A673 (cell line): ENCODE measurements at places on chromosomes 1 and 21. TPM values are rescaled to one million over a fixed set of nuclear protein-coding genes. Genes with fewer than 3 reads are reported as not detected.

Gene ANGPTL3
- not detected in 2 replicates for total RNA-seq

Gene GPR25
- total RNA-seq = not detected in 2 replicates

Gene ATAD3C
- total RNA-seq = 0.22 and 0.39 TPM in 2 replicates

DNA sequence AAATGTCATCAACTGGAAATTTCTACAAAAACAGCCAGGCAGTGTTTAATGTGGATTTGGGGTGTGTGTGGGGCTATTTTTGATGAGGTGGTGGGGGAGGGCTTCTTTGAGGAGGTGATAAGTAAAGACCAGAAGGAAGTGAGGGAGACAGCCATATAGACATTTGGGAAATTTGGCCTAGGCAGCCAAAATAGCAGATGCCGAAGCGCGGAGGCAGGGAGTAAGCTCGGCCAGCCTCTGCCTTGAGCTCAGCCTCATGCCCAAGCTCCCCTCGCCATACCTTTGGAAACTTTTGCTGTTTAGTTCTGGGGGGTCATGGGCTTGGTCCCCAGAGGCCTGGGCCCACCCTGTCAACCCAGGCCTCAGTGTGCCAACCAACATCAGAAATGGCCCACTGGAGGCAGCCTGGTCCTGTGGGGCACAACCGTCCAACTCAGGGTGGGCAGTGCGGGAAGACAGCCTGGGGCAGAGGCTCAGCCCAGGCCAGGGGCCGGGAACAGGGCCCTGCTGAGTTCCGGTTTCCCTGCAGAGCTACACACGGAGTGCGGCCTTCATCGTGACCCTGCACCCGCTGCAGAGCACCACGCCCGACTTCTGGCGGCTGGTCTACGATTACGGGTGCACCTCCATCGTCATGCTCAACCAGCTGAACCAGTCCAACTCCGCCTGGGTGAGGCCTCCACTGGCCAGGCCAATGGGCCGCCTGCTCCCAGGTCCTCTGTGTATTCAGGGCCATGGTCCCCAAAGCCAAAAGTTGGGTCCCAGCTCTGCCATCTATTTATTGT, 84.0 kb downstream of the PTPRU start:
- H3K36me3 ChIP-seq = no peaks in the 10 kb centered on the region
- H3K27me3 ChIP-seq = no peaks in the 10 kb centered on the region
- no peak overlapping the region for H3K27ac ChIP-seq
- no peak overlapping the region for H3K4me3 ChIP-seq
- no peak for DNase-seq

DNA sequence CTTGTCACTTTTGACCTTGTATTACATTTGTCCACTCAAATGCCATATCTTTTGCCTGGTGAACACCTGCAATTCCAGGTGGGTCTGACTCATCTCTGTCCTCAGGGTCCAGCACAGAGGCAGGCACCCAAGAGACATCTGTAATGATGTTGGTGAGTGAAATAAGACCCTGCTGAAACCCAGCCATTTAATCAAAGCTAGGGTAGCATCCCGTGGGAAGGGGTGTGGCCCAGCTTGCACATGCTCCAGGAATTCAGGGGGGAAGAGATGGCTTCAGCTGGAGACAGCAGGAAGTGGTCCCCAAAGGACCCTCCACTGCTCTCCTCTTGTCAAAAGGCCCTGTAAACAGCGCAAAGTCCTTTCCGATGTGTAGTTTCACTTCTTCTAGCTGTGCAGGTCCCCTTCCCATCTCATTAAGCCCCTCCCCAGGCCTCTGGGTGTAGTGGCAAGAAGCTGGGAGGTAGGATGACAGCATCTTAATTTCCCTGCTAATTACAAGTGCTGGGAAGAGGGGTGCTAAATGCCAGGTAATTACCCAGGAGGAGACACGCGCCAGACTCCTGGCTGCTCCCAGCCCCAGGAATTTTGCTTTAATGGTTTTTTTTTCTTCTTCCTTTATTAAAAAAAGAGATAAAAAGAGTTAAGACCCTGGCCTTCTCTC, 54.4 kb upstream of the TRABD2B start:
- H3K27ac ChIP-seq = no peak overlapping the region
- no peaks in the 10 kb centered on the region for H3K36me3 ChIP-seq
- peaks cover 34% of the 10 kb centered on the region for H3K27me3 ChIP-seq
- peak; percentile 21 for DNase-seq
- H3K4me3 ChIP-seq = no peak overlapping the region

DNA sequence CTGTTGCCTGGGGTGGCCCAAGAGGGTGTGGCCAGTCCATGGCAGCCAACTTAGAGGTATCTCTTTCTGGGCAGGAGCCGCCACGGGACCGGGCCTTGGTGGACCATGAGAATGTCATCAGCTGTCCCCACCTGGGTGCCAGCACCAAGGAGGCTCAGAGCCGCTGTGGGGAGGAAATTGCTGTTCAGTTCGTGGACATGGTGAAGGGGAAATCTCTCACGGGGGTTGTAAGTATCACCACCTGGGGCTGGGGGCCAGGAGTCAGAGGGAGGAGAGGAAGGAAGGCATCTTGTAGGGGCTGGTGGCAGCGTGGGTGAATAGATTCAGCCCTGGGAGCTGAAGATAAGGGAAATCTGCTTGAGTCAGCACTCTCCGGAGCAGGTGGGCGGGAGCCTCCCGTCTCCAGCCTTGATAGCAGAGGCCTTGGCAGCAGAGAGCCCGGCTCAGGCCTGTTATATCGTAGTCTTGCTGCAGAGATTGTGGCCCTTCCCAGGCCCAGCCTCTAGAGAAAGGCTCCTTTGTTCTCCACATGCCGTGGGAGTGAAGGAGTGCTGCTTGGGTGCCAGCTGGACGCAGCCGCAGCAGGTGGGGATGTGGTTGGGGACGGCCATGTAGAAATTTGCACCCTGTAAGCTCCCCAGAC, 25.4 kb downstream of the PHGDH start:
- H3K27me3 ChIP-seq = no peaks in the 10 kb centered on the region
- no peaks in the 10 kb centered on the region for H3K4me1 ChIP-seq
- no peak overlapping the region for H3K4me3 ChIP-seq
- DNase-seq = peak; percentile 32

GRCh38 chr21:33699277-33699676, 57.0 kb downstream of the ITSN1 start:
- DNase-seq = no peak
- no peak overlapping the region for H3K27ac ChIP-seq
- no peak overlapping the region for H3K4me3 ChIP-seq
- H3K27me3 ChIP-seq = no peaks in the 10 kb centered on the region

- peaks cover 6% of the 10 kb centered on the region for H3K4me1 ChIP-seq
- no peak overlapping the region for H3K4me3 ChIP-seq
- H3K27ac ChIP-seq = no peak overlapping the region
- no peak for DNase-seq
- no peaks in the 10 kb centered on the region for H3K27me3 ChIP-seq
- H3K36me3 ChIP-seq = no peaks in the 10 kb centered on the region
These were observed 93.4 kb downstream of the BCAR3 start for GRCh38 chr1:93588206-93588605.

GRCh38 chr1:64745181-64745985, 508 bp downstream of the RAVER2 start:
- H3K27me3 ChIP-seq = no peaks in the 10 kb centered on the region
- no peaks in the 10 kb centered on the region for H3K36me3 ChIP-seq
- peaks cover 30% of the 10 kb centered on the region for H3K4me1 ChIP-seq
- peak; percentile 77 for DNase-seq

- no peak overlapping the region for H3K4me3 ChIP-seq
- H3K27ac ChIP-seq = no peak overlapping the region
- peaks cover 7% of the 10 kb centered on the region for H3K36me3 ChIP-seq
- no peak for DNase-seq
- H3K27me3 ChIP-seq = no peaks in the 10 kb centered on the region
These were observed 26.1 kb downstream of the VPS13D start for GRCh38 chr1:12255913-12256312.

GRCh38 chr1:3063379-3064295, 5.4 kb upstream of the PRDM16 start:
- no peak overlapping the region for H3K4me3 ChIP-seq
- no peaks in the 10 kb centered on the region for H3K36me3 ChIP-seq
- DNase-seq = no peak

DNA sequence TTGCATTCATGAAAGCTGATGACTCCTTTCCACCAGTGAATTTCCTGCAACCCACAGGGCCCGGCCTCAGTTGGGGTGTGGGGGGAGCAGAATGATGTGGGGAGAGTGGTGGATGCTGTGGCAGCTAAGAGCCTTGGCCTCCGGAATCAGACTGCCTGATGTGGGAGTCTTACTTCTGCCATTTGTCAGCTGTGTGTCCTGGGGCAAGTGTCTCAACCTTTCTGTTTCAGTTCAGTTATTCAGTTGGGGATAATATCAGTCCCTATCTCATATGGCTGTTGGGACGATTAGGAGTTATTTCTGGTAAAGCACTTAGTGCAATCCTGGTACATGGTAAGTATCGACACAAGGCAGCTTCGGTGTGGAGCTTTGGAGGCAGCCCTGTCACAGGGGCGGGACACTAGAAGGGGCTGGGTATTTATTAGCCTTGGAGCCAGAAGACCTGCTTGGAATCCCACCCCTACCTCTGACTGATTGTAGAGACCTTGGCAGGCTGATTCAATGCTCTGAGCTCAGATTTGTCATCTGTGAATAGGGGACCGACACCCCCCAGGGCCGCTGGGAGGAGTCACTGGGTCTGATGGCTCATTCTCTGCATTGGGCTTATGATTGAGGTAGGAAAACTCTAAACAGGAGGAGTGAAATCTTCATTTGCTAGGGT, 19.6 kb downstream of the ARHGEF10L start:
- H3K27me3 ChIP-seq = no peaks in the 10 kb centered on the region
- no peak overlapping the region for H3K27ac ChIP-seq
- H3K4me3 ChIP-seq = no peak overlapping the region
- H3K36me3 ChIP-seq = no peaks in the 10 kb centered on the region
- no peaks in the 10 kb centered on the region for H3K4me1 ChIP-seq

DNA sequence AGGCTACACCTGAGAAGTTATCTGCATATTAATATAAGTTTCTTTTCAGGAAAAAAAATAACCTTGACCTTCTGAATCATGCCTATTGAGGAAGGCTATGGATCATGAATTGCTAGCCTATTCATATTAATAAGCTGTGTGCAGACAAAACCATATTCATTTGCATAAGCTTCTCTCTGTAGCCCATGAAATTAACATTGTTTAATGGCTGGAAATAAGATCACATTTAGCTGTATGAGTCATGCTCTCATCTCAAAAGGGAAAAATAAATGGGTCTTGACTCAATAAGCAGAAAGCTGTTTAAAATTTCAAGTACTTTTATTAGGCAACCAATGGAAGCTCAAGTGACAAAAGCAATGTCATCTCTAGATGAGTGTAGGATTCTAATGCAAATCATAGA, 330.0 kb upstream of the DEPDC1 start:
- DNase-seq = peak; percentile 46
- H3K36me3 ChIP-seq = no peaks in the 10 kb centered on the region
- H3K4me3 ChIP-seq = no peak overlapping the region
- H3K27me3 ChIP-seq = no peaks in the 10 kb centered on the region
- no peak overlapping the region for H3K27ac ChIP-seq

- no peak for DNase-seq
- no peaks in the 10 kb centered on the region for H3K27me3 ChIP-seq
- H3K4me1 ChIP-seq = peaks cover 32% of the 10 kb centered on the region
- H3K4me3 ChIP-seq = no peak overlapping the region
These were observed 37.4 kb upstream of the FAM131C start for GRCh38 chr1:16110884-16111283.

- H3K27me3 ChIP-seq = peaks cover 17% of the 10 kb centered on the region
- H3K4me3 ChIP-seq = no peak overlapping the region
- no peak for DNase-seq
- H3K36me3 ChIP-seq = no peaks in the 10 kb centered on the region
- no peak overlapping the region for H3K27ac ChIP-seq
These were observed 57.9 kb upstream of the GJB5 start for GRCh38 chr1:34696981-34697380.

DNA sequence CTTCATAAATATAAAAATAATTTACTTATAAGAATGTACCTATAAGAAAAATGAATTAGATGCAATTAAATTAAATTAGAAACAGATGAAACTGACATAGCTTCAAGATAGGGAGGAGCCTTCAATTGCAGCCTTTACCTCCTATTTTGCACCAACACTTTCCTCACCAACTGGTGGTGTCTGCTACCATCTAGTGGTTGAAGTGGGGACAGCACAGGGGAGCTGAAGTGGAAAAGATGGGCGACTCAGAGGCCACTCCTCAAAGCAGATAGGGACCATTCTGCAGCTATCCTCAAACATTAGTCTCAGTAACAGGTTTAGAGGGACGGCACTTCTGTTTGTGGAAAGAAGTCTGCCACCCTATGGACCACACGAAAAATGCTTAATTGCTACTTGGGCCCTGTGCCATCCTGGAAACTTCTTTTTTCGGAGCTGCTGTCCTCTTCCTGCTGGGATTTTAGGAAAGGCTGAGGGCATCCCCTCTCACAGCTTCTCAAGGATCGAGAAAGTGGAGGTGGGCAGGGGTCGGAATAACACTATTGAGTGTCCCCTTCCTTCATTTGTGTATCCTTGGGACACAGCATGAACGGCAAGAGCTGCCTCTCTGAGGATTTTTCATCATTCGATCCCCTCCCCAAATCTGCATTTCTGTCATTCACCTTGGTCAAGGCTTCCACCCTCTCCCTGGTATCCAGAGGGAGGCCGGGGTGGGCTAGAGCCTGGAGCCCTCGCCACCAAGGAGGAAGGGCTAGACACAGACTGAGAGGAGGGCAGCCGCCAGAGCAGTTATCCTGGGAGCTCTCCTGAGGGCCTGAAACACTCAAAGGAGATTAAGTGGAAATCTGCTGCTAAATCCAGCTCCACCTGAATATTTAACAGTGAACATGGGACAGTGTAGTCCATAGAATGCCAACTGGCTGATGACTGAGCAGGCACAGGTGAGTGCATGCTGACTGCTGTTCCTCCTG, 9.6 kb downstream of the PROK1 start:
- H3K27me3 ChIP-seq = no peaks in the 10 kb centered on the region
- no peaks in the 10 kb centered on the region for H3K36me3 ChIP-seq
- no peak overlapping the region for H3K27ac ChIP-seq
- H3K4me3 ChIP-seq = no peak overlapping the region

DNA sequence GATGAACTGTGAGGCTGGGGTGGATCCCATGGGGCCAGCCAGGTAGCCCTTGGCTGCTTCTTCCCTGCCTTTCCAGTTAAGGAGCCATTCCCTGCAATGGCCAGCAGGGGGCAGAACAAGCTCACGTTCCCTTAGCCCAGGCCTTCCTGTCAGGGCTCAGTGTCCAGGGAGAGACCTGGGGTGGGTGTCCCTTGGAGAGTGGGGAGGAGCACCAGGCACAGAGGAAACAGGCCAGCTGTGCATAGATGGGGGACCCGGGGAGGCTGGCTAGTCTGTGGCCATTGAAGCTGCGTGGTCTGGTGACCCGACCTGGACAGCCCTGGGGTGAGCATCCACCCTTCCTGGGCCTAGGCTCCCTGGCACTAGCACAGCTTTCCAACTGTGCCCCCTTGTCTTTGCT, 13.2 kb upstream of the EPS8L3 start:
- H3K4me3 ChIP-seq = no peak overlapping the region
- H3K36me3 ChIP-seq = no peaks in the 10 kb centered on the region
- no peak overlapping the region for H3K27ac ChIP-seq
- peaks cover 7% of the 10 kb centered on the region for H3K4me1 ChIP-seq
- DNase-seq = peak; percentile 90
